ENCODE measurements at places on chromosomes 2 and 18.
A peak's percentile ranks its signal among the peaks of the same experiment; 100 is the strongest.

DNA sequence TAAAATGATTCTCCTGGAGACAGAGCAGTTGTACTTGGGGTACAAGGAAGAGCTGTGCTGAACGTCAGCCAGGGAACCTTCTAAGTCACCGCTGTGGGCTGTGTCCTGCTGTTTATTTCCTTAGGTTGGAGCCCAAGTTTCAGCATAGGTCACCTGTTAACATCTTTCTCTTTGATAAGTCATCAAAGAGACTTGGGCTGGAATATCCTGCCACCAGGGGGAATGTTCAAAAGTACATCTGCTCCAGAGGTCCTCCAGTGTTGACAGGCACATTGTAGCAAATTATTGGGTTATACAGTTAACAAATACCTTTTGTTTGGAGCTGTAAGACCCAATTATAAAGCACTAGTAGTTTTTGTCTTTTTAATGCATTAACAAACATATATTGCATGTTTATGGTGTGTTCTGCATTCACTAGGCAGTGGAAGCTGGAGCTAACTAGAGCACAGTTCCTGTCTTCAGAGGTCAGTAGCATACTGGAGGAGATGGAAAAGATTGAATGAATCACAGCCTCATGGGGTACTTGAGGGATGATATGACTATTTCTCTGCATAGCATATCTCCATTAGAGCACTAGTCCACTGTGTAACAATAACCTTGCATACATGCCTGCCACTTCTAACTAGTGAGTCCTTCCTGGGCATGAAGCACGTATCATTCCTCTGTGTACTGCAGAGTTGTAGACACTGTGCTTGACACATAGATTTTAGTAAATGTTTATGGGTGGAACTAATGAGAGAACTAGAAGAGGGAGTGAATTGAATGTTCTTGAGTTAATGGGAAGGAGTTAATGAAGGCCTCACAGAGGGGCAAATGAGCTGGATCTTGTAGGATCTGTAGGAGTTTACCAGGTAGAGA lies 182.1 kb downstream of the AGAP1 start:
- peak; percentile 23 for DNase-seq

DNA sequence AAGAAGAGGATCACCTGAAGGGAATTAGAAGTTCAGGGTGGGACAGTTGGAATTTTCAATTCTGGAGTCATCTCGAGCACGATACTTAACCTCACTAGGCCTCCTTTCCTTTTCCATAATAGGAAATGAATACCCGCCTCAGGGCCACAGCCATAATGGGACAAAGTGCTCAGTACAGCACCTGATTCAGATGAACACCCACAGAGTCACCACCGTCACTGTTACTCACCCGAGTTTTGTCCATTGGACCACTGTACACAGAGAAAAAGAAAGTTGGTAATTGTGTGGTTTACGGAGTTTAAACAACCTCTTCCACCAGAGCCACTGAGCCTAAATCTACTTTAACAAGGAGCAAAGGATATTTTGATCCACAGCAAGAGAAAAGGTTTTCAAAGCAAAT lies 122.0 kb upstream of the NDUFV2 start:
- DNase-seq = no peak

DNA sequence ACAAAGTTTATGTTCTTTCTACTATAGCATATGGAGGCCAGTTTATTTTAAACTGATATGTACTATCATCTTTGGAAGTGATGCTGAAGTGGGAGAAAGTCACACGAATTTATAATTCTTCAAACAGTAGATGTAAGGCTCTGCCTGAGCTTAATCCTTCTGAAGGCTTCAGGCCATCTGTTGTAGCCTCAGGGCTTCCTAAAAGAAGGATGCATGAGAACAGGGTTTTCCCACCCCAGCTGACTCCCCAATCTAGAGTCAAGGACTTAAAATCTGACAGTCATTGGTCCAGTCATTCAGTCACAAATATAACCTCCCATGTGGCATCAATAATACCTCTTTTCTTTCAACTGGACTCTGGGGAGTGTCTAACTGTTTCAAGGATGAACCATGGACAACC lies 330.5 kb downstream of the KCNS3 start:
- DNase-seq = no peak

- DNase-seq = no peak
Observed at GRCh38 chr18:23012249-23012648, 79.1 kb downstream of the RBBP8 start.

- DNase-seq = peak; percentile 13
Observed at GRCh38 chr2:42238644-42239288, 69.6 kb downstream of the EML4 start.

DNA sequence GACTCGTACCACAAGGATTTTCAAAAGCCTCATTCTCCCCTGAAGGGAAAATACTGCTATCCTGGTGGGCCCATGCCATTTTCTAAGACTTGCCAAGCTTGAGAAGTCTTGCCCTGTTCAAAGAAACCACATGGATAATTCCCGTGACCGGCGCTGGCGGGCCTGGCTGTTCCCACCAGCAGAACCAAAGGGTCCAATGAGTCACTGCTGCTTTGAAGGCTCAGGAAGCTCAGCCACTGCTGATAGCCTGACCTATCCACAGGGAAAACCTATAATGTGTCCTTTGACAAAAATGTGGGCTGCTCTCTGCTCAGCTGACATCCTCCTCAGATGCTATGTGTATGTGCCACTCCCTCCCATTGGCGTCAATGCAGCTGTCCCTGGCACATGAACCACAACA lies 137.9 kb upstream of the RAB12 start:
- peak; percentile 81 for DNase-seq

DNA sequence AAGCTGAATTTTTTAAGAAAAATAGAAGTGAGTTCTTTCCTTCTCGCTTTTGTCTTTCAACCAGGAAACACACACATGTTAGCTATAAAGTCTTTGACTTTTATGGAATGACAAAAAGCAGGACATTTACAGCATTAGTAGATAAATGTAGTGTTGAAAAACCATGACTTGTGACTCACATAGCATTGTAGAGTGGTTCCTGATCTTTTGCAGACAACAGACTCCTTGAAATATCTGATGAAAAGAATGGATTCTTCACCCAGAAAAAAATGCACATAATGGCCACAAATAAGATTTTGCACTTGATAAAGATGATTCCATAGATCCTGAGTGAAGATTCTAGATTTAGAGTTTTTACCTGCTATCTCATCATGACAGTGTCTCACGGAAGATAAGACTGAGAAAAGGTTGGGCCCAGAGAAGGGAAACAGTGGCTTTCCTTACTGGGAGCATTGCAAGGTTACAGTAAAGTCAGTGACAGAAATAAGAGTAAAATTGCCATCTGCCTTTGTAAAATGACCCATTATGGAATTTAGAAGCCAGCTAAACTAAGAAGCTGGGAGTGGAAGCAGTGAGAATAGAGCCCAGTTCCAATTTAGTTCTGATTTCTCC lies 14.0 kb downstream of the SMARCAL1 start:
- peak; percentile 39 for DNase-seq

- no peak for DNase-seq
Observed at GRCh38 chr2:232412986-232413385, 6.3 kb downstream of the ALPG start.

DNA sequence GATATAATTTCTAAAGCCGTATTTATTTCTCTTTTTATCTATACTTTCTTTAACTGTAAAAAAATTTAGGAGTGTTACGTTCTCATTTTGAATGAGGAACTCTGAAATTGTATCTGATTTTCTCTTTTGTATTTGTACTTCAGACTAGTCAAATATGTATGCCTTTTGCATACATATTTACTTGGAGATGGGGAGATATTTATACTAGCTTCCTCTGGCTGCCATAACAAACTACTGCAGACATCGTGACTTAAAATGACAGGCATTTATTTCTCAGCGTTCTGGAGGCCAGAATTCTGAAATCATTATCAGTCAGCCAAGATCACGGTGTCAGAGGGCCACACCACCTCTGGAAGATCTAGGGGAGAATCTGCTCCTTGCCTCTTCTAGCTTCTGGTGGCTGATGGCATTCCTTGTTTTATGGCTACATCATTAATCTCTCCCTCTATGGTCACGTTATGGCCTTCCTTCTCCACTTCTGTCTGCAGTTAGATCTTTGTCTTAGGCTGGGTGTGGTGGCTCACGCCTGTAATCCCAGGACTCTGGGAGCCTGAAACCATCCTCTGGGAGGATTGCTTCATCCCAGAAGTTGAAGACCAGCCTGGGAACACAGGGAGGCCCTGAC lies 8.2 kb downstream of the LCLAT1 start:
- no peak for DNase-seq

GRCh38 chr18:35743916-35744315 lies 162.4 kb downstream of the GALNT1 start:
- DNase-seq = no peak

- no peak for DNase-seq
Observed at GRCh38 chr2:85684806-85685205, 9.4 kb upstream of the GNLY start.

DNA sequence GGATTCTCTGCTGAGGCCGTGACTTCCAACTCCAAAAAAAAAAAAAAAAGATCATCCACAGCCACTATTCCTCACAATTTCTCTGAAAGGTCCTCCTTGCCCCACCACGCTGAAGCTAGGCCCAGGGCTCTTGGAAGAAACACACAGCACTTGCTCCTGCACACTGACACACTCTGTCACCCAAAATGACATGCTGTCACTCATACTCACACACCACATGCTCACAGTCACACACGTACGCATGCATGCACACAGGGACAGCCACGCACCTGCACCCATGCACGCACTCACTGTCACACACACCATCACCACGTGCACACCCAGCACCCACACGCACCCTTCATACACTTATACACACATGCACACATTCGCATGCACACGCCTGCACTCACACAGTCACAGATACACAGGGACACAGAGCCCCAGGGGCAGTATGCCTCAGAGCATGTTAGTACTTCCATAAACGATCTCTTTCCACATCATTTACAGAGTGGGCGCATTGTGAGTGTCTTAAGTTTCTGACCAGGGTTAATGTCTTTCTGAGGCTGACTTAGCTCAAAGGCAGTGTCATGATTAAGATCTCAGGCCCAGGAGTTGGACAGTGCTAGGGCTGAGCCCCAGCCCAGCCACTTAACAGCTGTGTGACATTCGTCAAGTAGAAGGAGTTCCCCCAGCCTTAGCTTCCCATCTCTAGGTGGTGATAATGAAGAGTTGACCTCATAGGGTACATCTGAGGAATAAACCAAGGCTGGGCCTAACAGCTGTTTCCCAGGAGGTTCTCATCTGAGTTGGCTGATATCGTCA lies 93.4 kb downstream of the GLI2 start:
- DNase-seq = no peak

DNA sequence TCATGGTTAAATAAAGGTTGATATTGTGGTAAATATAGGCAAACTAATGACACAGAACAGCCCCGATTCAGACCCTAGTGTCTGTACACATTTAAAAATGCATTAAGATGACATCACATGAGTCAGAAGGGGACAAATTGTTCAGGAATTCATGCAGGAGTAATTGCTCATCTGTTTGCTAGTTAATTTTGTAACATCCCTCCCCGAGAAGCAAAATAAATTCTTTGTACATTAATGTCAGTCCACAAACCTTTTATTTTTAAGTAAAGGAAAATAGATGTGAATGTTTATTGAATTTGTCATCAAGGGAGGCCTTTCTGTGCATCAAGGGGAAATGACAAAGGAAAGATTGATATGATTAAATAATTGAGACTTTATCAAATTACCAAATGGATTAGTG lies 69.9 kb downstream of the SH3BP4 start:
- DNase-seq = peak; percentile 95

DNA sequence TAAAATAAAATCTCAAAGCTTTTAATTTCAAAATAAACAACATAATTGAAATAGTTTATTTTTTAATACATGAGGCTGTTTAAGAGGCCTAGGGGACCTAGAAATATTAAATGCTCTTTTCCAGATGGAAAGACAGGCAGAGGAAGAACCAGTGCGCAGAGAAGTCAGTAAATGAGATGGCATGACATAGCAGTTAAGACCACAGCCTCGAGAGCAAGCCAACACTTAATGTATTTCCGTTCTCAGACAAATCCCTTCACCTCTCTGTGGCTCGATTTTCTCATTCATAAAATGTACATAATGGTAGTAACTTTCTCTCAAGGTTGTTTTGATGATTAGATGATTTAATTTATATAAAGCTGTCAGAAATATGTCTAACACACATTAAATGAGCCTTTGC lies 405.1 kb upstream of the CWC22 start:
- no peak for DNase-seq

DNA sequence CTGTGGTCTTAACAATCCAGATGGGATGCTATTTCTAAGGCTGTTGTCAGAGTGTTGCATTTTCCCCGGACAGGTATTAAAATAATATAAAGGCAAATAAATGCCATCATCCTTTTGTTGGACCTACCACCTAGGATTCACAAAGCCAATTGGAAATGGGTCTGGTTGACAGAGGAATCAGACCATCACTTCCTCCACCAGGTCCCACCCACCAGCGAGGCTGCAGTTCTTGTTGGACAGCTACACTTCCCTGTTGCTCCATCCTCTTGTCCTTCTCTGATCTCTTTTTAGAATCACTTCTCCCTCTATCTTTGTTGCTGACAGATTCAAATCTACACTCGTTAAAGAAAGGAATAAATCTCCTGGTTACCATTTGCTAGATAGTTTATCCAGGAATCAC lies 1.1 kb downstream of the TMEM169 start:
- no peak for DNase-seq

GRCh38 chr2:76298041-76298440 lies 587.3 kb upstream of the GCFC2 start:
- no peak for DNase-seq

GRCh38 chr18:72542984-72543356 lies 1.2 kb downstream of the CBLN2 start:
- DNase-seq = no peak

- no peak for DNase-seq
Observed at GRCh38 chr2:201969241-201969937, 64.3 kb upstream of the FZD7 start.

DNA sequence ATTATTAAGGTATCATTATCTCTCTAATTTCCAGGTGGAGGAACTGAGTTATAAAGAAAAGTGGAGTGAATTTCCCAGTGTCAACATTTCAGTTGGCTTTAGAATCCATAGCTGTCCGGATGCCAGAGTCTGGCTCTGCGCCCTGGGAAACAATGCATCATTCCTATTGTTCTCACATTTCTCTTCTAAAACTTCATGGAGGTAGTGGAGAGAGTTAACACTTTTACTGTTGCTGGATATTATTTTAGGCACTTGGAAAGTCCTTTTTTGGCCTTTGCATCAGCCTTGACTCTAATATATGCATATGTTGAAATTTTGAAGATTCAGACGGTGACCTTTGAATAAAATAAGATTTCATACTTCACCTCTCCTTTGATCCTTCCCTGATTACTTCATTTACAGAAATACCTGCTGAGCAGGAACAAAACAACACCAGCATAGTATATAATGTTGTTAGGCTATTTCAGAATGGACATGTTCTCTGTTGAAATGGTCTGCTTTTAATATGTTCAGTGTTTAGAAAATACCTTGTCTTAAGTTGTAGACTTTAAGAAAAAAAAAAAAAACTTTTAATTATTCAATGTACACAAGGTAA lies 148.8 kb downstream of the EPHA4 start:
- no peak for DNase-seq

GRCh38 chr2:128425731-128426620 lies 107.3 kb upstream of the HS6ST1 start:
- DNase-seq = peak; percentile 51

DNA sequence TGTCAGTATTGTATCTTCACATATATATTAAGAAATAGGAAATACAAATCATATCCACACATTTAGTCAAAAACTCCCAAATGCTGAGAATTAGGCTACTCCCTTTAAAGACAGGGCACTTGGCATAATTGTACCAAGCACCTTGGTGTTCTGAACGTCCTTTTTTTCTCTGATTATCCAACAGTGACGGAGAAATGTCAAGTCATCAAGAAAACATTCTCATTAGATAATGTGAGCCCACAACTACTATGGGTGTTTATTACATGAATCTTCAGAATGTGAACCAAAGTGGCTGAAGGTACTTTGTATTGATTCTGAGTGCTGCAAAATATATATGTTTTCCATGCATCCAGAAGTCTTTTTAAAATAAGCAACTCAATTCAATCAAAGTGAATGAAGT lies 83.8 kb downstream of the PSMG2 start:
- DNase-seq = no peak

All from EL (cell line).